ENCODE measurements at places on chromosomes 2 and 18. TPM values are rescaled to one million over a fixed set of nuclear protein-coding genes. Genes with fewer than 3 reads are reported as not detected.

PLA2R1 gene
- total RNA-seq, result 17.2 TPM

CHST9 gene
- total RNA-seq, result under 0.01 TPM

RIT2 gene
- not detected for total RNA-seq

IL1F10 gene
- total RNA-seq, result not detected

FECH gene
- 21.7 TPM for total RNA-seq

TSHZ1 gene
- total RNA-seq, result 2.3 TPM

MAL gene
- total RNA-seq, result 0.96 TPM

CDH19 gene
- 2.0 TPM for total RNA-seq

TEX44 gene
- not detected for total RNA-seq

SETBP1 gene
- 1.3 TPM for total RNA-seq

TRIM54 gene
- total RNA-seq, result under 0.01 TPM

INPP1 gene
- total RNA-seq, result 10.2 TPM

KCNE4 gene
- total RNA-seq, result 151 TPM

Data from regular cardiac myocyte (primary cell).